M059J (cell line): ENCODE measurements at places on chromosomes 1 and 21. TPM values are rescaled to one million over a fixed set of nuclear protein-coding genes. Genes with fewer than 3 reads are reported as not detected.

- no peak for DNase-seq
Measured at GRCh38 chr21:42834726-42835191, 44.6 kb downstream of the WDR4 start.

Gene USP25
- 13.4 and 23.2 TPM in 2 replicates for total RNA-seq

Gene KLHL12
- 26.3 and 26.4 TPM in 2 replicates for total RNA-seq

Gene DYNLT4
- total RNA-seq, result 1.4 TPM in 1 of 2 replicates, not detected in the other

Gene ZNF683
- not detected in 2 replicates for total RNA-seq

DNA sequence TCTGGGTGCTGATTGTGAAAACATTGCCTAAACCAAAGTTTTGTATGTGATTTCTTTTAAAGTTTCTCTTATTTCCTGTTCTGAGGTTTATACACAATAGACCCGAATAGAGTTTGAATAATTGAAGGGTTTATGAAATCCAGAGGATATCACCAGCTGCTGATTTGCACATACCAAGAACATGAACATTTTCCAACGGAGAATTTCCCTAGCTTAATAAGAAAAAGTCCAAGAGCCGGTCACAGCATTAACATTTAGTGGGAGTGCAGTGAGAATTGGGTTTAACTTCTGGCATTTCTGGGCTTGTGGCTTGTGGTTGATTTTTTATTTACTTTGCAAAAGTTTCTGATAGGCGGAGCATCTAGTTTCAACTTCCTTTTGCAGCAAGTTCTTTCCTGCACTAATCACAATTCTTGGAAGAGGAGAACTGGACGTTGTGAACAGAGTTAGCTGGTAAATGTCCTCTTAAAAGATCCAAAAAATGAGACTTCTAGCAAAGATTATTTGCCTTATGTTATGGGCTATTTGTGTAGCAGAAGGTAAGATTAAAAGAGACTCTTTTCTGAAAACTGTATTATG, at the start of gene CFH:
TSS of gene CFH (plus strand) at position 407 of the 579 bp plus-strand sequence. CDS start at position 482, 75 bp downstream.
- DNase-seq, result peak; percentile 84

DNA sequence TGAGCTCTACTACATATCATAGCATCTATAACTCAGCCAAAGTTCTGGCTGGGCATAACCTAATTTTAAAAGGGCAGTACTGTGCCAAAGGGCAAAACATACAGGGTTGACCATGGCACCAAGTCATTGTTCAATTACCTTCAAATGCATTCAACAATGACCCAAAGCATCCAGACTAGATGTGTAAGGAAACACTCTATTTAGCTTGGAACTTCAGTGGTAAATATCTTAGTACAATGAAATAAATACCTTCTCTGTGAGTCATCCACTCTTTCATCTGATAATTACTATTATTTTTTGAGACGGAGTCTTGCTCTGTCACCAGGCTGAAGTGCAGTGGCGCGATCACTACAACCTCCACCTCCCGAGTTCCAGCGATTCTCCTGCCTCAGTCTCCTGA, 70.0 kb downstream of the NVL start:
- peak; percentile 67 for DNase-seq

DNA sequence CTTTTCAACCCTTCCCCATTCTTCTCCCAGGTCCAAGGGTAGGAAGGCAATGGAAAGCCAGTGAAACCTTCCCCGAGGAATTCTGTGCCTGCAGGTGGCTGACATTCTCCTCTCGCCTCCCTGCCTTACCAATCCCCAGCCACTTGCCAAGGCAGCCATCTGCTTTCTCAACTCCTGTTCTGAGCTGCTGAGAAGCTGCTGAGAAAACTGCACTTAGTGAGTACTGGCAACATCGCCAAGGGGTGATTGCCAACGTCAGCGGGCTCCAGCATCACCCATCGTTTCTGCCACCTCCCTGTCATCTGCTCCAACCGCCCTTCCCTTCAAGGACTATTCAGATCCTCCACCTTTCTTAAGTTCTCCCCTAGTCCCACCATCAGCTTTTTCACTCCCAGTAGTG, 106.0 kb downstream of the PTPRU start:
- no peak for DNase-seq

GRCh38 chr1:184287001-184287400, 99.8 kb upstream of the C1orf21 start:
- DNase-seq, result no peak

DNA sequence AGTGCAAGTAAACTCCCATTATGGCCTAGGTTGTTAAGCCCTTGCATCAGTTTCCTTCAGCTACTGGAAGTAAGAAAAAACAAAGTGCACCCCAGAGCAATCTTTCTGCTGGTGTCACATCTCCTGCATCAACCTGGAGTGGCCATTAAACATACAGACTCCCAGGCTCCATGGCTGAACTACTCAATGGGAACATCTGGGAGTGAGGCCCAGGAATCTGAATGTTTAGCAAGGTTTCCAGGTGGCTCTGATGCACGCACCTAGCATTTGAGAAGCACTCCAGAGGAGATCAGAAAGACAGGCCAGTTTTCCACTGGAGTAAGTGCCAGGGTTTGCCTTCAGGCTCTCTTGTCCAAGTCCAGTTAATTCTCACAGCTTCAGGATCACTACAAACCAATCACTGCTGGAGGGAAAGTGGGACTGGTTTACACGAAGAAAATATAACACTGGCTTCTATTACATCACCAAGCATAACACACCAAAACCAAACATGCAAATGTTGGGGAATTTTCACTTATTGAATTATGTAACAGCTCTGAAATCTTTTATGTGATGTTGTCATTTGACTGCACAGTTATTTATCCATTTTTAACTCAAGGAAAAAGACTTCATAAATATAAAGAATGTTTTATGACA, 22.3 kb upstream of the ABCA4 start:
- no peak for DNase-seq

DNA sequence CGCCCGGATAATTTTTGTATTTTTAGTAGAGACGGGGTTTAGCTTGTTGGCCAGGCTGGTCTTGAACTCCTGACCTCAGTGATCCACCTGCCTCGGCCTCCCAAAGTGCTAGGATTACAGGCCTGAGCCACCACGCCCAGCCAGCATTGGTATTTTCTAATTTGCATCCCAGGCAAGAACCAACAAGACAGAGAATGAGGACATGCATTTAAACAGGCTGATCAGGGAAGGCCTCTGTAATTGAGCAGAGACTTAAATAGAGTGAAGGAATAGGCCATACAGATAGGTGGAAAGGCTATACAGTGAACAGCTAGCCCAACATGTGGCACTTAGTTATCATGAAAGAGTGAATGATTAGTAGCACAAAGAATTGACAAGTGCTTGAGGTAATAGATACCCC, 230.4 kb downstream of the SLC35F3 start:
- DNase-seq, result no peak

Gene NFIA
- total RNA-seq, result 0.17 and 1.2 TPM in 2 replicates

Gene GJB3
- total RNA-seq, result 0.57 and 1.9 TPM in 2 replicates

GRCh38 chr1:97849345-97850340, 71.2 kb downstream of the DPYD start:
- DNase-seq, result peak; percentile 87

- DNase-seq, result no peak
Measured at GRCh38 chr1:155184835-155185782, 11.5 kb downstream of the TRIM46 start.

GRCh38 chr1:193762236-193762635, 575.8 kb upstream of the B3GALT2 start:
- DNase-seq, result no peak

DNA sequence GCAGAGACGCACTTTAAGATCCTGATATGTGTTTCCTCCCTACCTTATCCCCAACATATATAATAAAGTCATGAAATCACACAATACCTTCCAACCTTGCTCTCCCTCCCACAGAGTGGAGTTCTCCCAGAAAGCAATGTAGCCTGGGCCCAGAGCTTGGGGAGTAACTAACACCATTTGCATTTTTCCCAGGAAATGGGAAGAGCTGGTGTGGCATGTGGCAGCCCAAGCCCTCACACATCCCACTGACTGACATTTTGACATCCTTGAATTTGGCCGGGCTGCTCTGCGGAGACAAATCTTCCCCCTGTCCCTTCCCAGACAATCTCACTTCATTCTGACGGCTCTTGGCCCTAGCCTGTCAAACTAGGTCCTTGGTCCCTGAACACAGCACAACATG, 37.0 kb upstream of the ATP2B4 start:
- no peak for DNase-seq

- DNase-seq, result no peak
Measured at GRCh38 chr1:33004613-33005012, 32.1 kb downstream of the AK2 start.

- no peak for DNase-seq
Measured at GRCh38 chr21:42406201-42406621, 2.5 kb downstream of the UBASH3A start.

Gene PYHIN1
- total RNA-seq, result not detected in 2 replicates

DNA sequence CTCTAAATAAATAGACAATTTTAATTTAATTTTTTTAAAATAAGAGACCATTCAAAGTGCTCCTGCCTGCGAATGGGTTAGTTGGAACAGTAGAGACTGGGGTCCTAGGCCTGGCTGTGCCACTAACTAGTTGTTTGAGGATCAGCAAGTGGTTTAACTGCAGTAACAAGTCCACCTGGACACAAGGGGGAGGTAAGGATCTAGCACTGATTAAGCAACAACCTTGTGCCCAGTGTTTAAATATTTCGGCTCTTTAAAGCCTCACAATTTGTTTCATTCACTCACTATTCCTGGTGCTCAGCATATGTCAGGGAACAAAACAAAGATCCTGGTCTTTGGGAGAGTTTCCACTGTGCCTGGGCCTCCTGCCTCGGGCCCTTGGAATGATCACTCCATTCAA, 1.6 kb upstream of the AGT start:
- no peak for DNase-seq

DNA sequence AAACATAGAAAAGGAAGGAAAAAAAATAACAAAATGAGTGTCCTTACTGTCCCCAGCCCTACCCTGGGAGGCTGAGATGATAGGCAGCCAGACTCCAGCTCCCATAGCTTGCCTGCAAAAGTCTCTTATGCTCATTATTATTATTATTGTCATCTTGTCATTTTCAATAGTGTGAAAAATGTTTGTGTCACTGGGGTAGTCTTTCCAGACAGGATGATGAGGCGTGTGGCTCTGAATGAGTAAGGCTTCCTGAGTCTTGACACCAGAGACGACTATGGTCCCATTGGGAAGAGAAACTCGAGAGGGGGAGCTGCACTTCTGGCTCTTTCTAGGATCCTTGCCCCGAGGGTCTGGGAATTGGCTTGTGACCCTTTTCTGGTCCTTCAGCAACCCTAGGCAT, 1.1 kb upstream of the CYB561D1 start:
- no peak for DNase-seq

Gene MAP3K21
- 3.6 and 7.9 TPM in 2 replicates for total RNA-seq

- DNase-seq, result peak; percentile 80
Measured at GRCh38 chr1:199282751-199283305, 644.0 kb downstream of the PTPRC start.

DNA sequence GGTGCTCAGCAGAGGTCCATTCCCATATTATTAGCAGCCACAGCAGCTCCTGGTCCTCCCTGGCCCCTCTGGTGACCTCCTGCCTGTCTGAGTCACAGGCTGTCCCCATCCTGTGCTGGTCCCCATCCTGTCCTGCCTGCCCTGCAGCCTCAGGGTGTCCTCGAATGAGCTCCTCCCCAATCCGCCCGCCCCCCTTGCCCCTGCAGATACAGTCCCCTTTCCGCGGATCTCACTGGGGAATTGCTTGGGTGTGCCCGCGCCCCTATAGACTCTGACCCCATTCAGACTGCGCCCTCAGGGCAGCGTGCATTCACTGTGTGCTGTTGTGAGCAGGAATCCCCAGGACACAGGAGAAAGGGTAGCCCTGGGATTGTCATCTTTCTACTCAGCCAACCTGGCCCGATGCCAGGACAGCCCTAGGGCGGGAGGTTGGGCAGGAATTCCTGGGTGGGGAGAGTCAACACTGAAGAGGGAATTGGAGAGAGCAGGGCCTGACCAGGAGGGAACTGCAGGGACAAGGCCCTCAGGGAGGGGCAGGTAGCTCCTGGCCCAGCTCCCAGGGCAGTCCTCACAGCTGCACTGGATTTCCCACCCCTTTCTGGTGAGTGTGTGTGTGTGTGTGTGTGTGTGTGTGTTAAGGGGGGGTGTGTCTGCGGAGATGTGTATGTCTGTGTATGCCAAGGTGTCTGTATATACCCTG, 1.1 kb upstream of the GUCA2A start:
- peak; percentile 91 for DNase-seq

- no peak for DNase-seq
Measured at GRCh38 chr1:186042230-186042629, 308.0 kb downstream of the HMCN1 start.

GRCh38 chr1:235014756-235015155, 113.9 kb downstream of the TOMM20 start:
- DNase-seq, result no peak

- no peak for DNase-seq
Measured at GRCh38 chr21:26554365-26554764, 18.7 kb downstream of the CYYR1 start.

DNA sequence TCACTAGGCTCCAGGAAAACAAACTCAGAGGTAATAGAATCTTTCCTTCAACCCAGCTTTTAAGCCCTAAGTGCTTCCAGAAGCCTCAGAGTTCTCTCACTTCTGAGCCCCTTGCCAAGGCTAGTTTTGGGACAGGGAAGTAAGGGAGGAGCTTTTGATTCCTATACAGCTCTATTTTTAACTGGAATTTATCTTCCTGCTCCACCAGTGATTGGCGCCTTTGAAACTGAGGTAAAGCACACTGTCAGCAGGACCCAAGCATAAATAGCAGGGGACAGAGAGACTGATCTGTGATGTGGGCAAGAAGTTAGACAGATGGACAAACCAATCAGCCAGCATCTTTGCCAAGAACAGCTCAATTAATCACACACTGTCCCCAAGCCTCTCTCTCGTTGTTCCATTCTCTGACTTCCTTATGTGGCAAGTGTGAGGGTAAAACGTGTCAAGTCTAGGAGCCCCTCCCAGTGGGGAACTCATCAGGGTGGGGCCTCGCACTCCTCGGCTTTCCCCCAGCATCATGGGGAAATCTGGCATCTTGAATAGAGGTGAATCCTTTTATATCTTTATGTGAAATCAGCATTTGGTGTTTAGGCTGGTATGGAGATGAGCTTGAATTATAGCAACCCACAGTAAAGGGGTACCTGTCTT, 40.2 kb upstream of the MPZL1 start:
- DNase-seq, result no peak

GRCh38 chr1:79817031-79817560, 810.6 kb upstream of the ADGRL4 start:
- DNase-seq, result no peak

Gene DNM3
- 2.1 and 3.1 TPM in 2 replicates for total RNA-seq

DNA sequence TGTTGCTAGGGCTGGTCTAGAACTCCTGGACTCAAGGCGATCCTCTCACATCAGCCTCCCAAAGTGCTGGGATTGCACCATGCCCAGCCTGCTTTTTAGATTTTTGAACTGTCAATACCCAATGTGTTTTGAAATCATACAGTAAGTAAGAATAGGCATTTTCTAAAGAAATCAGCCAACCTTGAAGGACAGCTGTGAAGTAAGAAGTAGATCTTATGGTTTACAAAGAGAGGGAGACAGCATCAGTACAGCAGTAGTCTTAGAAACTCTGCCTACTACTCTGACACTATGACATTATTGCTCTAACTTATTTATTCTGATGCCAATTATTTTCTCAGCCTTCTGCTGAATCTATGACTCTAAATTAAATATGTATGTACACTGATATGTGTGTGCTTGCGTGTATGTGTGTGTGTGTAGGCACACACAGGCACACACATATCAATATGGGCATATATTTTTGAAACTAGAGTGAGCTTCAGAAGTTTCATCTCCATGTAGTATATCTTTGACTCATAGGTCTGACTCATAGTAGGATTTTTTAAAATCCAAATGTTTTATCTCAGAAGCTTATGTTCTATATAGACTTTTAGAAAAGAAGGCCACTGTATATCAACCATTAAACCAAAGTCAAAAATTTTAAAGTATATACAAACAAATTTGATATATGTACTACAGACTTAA, 140.4 kb downstream of the COL24A1 start:
- DNase-seq, result no peak

GRCh38 chr1:229563241-229563640, 4.7 kb upstream of the ABCB10 start:
- DNase-seq, result no peak
